Hippocampal formation (tissue), 2 donors: ENCODE measurements at places on chromosomes 7 and 10.

DNA sequence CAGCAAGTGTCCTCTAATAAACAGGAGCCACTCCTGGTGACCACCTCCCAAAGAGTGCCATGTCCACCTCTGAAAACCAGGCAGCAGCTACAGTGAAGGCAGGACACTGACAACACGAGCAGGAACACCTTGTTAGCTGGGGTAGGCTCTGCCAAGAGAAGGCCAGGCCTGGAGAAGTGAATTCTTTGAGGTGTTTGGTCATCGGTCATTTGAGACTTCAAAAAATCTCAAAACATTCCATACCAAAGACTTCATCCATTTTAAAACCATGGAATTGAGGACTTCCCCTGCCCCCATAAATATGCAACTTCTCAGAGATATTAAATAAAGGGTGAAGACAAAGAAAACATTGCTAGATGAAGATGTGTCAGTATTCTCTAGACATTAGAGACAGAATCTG lies 28.4 kb upstream of the OPALIN start:
- no peak for DNase-seq

GRCh38 chr10:7264313-7264756 lies 146.5 kb downstream of the SFMBT2 start:
- DNase-seq = no peak

GRCh38 chr7:135386776-135387175 lies 123.1 kb downstream of the CNOT4 start:
- DNase-seq = no peak

GRCh38 chr7:105934572-105935185 lies 28.4 kb upstream of the CDHR3 start:
- DNase-seq = no peak

DNA sequence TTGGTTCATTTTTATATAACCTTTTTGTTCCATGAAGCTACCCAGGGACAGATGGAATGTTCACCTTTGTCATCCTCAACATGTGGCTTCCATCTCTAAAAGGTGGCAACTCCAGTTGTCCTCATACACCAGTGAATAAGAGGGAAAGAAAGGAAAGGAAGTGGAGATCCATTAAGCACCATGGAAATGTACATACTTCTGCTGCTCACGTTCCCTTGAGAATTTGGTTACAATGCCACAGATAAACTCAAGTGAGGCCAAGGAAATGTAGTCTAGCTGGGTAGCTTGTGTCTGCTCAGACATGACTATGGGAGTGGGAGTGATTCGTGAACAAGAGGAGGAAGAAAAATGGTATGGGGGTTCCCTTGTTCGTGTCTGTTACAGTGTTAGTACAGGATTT lies 237.1 kb upstream of the FAM3C start:
- no peak for DNase-seq

GRCh38 chr10:61883371-61884025 lies 18.0 kb upstream of the ARID5B start:
- no peak for DNase-seq

- DNase-seq = no peak
Observed at GRCh38 chr10:62637249-62638061, 167.1 kb upstream of the ADO start.

GRCh38 chr10:79007421-79008319 lies 61.1 kb upstream of the ZMIZ1 start:
- DNase-seq = peak; percentile 24

DNA sequence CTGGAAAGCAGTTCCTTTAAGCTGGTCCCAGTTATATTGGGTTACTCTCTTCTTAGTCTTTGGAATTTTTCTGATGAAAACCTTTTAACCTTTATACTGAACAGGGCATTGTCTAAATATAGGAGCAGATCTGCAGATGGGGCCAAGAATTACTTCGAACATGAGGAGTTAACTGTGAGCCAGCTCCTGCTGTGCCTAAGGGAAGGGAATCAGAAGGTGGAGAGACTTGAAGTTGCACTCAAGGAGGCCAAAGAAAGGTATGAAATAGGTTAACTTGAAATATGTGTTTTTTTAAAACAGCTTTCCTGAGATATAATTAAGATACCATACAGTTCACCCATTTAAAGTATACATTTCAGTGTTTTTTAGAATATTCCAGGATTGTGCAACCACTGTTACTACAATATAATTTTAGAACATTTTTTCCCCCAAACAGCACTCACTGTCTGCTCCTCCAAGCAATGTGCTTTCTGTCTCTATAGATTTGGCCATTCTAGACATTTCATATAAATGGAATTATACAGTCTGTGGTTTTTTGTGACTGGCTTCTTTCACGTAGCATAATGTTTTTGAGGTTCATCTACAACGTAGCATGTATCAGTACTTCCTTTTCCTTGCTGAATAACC lies 18.9 kb downstream of the OPTN start:
- no peak for DNase-seq

- DNase-seq = no peak
Observed at GRCh38 chr10:131043039-131043691, 268.4 kb downstream of the TCERG1L start.

- no peak for DNase-seq
Observed at GRCh38 chr10:131430716-131431412, 119.3 kb upstream of the TCERG1L start.
